ENCODE measurements at places on chromosomes 3 and 15.

DNA sequence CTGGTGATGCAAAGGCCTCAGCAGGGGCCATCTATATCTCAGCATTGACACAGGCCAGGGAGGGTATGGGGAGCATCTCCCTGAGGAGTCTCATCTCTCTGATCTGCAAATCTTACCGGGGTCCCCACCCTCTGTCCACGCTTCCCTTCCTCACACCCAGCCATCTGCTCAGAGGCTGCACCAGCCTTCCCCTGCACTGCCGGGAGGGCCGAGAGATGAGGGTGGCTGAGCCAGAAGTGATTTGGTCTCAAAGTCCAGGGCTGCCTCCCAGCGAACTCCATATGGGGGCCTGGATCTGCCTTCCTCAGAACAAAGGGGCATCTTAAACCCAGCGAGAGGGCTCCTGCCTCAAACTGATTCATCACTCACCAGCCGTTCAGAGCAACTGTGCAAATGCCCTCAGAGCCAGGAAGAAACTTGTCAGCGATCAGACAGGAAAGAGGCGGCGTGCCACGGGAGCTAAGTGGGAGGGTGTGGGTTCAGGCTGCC is 4.6 kb downstream of the IGDCC3 start:
- no peak for DNase-seq

- DNase-seq, result no peak
These were observed 9.5 kb downstream of the FAM3D start for GRCh38 chr3:58657036-58657520.

DNA sequence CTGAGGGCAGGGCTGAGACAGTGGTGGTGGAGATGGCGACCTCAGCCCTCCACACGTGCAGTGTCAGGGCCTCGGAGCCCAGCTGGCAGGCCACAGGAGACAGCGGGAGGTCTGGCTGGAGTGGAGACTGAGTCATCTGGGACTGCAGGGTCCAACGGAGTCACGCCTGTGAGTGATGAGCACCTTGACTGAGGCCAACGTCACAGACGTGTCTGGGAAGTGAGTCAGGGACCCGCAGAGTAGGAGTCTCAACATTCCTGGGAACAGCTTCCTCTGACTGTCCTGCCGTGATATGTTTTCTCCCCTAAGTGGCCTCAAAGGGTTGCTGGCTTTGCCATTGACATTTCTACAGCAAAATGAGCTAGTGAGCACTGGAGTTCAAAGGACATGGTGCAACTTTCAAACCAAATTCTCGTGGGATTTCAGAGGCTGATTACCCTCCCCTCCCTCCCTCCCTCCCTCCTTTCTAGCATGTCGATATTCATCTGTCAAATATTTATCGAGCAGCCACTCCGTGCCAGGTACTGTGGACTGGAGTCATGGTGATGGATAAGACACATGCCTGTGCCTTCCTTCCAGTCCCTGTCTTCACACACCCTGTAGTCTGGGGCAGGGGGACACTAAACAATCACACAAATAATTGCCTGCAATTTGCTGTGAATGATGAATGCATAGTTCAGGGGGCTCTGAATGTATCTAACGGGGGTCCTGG is 53.3 kb upstream of the AMOTL2 start:
- DNase-seq, result peak; percentile 89

- DNase-seq, result peak; percentile 26
These were observed 305.4 kb downstream of the MEX3B start for GRCh38 chr15:81740416-81740815.

GRCh38 chr3:4759689-4760312 is 219.4 kb upstream of the BHLHE40 start:
- DNase-seq, result no peak

DNA sequence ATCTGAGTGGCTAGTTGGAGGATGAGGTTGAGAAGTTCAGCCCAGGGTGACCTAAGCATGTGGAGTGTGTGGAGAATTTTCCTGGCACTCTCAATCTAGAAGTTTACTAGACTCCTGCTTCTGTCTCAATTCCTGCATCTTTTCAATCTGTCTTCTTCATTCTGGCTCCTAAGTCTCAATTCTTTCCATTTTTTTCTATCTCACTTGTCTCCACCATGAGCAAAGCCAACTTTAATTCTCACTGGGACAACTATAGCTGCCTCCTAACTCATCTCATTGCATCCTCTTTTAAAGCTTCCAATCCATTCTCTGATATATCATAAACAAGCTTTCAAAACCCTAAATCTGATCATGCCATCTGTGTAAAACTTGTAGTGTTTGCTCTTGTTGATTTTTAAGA is 569.3 kb downstream of the NAALADL2 start:
- DNase-seq, result no peak

DNA sequence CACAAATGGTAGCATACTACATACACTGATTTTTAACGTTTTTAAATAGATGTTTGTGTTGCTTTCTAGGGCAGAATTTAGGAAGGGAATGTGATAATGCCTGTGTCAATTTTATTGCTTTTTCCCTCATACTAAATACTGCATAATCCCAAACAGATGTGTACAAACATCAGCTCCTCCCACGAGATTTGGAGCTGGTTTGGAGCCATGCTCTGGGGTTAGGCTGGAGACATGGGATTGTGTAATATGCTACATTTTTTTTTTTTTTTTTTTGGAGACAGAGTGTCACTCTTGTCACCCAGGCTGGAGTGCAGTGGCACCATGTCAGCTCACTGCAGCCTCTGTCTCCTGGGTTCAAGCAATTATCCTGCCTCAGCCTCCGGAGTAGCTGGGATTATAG is 80.1 kb downstream of the EBLN2 start:
- peak; percentile 60 for DNase-seq

DNA sequence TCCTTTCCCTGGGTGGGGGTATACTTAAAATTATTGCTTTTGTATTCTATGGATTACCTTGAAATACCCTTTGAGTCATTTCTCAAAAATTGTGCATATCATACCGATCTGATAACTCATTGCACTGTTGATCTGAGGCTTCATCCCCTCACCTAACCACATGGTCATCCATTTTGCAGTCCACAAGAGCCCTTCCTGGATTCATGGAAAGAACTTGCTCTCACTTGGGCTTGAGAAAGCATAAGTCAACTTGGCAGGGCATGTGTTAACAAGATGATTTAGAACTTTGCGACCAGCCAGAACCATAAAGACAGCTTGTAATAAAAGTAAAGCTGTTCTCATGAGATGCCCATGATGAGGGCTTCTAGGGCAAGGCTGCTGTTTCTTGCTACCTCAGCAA is 22.2 kb downstream of the MME start:
- DNase-seq, result no peak

DNA sequence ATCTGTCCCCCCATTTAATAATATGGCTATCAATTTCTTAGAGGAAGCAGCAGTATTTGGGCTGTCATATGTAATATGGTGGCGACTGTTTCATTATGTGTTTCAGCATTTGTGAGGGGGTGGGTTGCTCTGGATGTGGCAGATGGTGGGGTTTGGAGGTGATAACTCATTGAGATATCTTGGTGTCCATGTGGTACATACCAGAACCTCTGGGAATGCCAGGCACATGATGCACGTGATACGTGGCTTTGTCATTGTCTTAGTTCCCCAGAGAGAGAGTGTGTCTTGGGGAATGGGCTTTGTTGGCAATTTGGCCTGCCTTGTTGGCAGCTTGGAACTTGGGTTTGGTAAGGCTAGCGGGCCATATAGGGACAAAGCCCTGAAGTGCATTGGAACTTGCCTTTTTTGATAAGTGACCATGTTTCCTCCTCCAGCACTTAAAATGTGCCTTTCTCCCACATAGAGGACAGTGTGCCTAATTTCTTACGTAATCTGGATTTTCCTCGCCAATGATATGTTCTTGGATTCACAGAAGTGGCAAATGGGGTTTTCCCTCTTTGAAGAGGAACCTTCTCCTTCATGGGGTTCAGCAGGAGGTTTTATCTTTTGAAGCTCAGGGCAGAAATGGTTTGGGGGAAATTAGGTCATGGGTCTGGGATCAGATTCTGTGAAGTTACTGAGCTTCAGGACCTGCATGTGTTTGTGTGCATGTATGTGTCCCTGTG is 79.5 kb downstream of the DNASE1L3 start:
- no peak for DNase-seq

DNA sequence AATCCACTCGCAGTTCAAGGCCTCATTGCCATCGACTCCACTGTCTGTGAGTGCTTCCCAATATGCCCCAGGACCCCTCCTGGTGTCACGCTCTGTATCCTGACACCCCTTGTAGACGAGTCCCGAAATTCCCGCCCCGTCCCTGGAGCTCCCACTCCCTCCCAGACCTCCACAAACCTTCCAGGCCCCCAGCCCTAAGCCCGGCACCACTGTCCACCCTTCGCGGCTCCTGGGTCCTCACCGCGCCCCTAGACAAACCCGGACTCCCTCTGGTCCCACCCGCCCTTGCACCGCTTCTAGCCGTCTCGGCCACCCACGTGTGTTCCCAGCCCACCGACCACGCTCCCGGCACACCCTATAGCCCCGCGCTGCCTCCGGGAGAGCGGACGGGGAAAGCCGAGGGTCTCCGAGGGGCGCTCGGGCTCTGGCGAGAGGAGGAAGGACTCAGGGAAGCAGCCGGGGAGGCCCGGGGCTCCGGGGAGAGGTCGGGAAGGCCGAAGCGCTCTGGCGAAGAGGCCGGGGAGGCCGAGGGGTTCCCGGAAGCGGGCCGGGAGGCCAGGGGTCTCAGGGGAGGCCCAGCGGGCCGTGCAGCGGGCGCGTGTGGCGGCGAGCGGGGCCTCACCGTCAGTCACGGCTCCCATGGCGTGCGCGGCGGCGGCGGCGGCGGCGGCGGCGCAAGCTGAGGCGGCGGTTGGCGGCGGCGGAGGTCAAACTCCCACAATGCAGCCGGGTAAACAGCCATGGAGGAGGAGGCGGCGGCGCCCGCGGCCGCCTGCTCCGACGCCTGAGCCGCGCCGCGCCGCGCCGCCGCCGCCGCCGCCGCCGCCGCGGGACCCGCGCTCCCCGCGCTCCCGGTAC is at the start of the genes ATXN7 and THOC7:
Gene ATXN7, plus strand, starts transcription at position 718 of the 858 bp plus-strand sequence. CDS start 48,732 bp downstream, outside the sequence.
Gene THOC7, minus strand, starts transcription at position 656 of the 858 bp plus-strand sequence. Its CDS starts 15 bp downstream, at position 641.
- peak; percentile 87 for DNase-seq

DNA sequence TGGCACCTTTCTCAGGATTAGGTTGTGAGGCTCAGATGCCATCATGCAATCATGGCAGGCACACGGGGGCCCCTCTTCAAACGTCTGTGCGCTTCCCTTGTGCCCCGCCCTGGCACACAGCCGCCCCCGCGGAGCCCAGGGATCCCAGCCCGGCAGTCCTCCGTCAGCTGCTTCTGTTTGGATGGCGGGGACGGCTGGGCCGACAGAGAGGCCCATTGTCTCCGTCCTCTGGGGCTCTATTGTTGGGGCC is 849 bp upstream of the HDAC11 start:
- no peak for DNase-seq

DNA sequence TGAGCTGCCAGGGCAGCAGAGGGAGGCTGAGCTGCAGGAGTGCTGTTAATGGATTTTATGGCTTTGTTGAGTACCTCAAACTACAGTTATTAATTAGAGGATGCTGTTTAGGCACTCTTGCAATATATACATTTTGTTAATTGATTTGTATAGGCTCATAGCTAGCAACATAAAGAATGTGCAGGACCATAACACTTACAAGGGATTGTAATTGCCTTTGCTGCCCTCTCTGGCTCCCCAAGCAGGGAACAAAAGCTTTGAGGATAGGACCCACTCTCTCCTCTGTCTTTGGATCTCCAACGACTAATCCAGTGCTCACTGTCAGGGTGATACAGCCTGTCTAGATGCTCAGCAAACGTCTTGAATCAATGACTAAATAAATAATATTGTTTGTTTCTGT is 1.2 kb upstream of the CLSTN2 start:
- no peak for DNase-seq

DNA sequence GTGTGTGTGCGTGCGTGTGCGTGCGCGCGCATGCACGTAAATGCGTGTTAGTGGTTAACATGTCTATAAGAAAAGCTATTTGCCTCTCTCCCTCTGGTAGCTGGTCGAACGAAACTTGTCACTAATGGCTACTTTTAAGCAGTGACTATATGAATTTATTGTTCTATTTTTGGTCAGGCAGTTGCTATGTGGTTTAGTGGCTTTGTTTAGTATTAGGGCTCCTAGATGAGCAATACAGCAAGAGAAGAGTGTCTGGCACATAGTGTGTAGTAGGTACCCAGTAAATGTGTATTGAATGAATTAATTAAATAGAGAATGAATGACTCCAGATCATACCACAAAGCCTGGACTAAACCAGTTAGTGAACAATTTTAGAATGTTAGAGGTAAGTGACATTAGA is 171.6 kb downstream of the PPM1L start:
- no peak for DNase-seq

GRCh38 chr3:197104738-197105137 is 75.1 kb upstream of the MELTF start:
- DNase-seq, result peak; percentile 39

GRCh38 chr3:48528754-48529153 is 24.8 kb upstream of the SHISA5 start:
- peak; percentile 61 for DNase-seq

DNA sequence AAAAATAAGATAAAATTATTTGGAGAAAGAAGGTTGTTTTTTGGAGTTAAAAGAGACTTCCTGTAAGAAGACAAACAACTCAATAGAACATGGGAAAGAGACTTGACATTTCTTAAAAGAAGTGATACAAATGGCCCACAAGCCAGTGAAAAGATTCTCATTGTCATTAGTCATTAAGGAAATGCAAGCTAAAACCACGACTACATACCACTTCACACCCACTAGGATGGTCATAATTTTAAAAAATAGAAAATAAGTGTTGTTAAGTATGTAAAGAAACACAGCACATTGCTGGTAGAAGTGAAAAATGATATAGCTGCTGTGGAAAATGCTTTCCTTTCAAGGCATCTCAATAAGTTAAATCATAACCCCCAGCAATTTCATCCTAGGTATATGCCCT is 44.4 kb upstream of the GK5 start:
- DNase-seq, result no peak

DNA sequence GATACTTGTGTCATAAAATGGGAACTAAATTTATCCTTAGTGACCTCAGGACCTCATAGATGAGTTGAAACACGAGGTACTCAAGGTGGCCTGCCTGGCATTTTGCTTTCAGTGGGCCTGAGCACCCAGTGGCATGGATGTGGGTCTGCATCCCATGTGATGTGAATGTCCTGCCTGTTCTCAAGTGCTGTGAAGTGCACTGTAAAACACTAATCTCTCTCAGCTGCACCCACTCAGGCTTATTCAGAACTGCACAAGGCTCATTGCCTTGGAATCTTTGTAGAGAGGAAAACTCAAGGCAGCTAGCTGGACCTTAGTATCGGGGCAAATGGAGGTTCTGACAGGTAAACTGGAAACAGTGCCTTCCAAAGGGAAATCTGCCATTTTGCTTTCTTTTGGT is 767.0 kb downstream of the TUSC7 start:
- no peak for DNase-seq

DNA sequence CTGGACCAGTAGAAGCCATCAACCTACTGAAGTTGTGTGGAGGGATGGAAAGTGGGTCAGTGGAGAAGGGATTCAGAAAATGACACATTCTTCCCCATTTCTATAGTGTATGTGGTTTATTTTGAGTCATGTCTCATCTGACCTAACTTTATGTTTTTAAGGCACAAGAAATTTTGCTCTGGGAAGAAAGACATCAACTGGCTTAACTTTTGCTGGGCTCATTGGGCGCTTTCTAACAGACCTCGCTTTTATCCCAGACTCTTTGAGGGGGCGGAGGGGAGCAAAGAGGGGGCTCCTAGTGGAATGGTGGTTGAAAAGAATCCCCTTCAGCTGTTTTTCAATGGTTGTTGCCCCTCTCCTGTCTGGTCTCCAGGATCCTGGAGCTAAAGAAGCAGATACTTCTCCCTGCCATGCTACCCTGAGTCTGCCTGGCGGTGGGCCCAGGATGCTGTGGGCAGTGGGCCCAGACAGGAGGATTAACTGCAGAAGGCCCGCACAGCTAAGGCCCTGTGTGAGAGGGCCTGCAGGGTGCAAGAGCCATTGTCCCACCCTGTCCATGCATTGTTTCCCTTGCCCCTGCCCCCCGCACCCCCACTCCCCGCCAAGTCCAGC is 14.5 kb downstream of the CSRNP1 start:
- DNase-seq, result peak; percentile 64

Measured in adipocyte (in vitro differentiated cells).